ENCODE measurements at places on chromosomes 2 and 18.

- peak; percentile 50 for DNase-seq
Observed at GRCh38 chr18:62420513-62421209, 95.6 kb downstream of the TNFRSF11A start.

DNA sequence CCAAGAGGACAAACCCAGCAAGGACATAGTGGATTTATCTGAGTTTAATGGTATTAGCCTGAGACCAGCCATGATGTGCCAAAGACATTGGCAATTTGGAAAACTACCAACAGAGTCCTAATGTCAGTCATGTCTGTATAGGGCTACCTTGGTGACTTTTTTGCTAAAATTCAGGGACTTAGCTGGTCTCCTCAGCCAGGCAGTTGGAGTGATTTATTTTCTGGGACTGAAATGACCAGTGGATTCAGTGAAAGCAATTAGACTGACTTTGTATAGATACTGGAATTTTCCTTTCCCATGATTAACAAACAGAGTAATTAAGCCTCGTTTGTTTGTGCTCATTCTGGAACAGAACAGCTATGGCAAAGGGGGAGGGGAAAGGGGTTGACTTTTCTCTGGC, 55.0 kb downstream of the LYPD6 start:
- DNase-seq, result no peak

DNA sequence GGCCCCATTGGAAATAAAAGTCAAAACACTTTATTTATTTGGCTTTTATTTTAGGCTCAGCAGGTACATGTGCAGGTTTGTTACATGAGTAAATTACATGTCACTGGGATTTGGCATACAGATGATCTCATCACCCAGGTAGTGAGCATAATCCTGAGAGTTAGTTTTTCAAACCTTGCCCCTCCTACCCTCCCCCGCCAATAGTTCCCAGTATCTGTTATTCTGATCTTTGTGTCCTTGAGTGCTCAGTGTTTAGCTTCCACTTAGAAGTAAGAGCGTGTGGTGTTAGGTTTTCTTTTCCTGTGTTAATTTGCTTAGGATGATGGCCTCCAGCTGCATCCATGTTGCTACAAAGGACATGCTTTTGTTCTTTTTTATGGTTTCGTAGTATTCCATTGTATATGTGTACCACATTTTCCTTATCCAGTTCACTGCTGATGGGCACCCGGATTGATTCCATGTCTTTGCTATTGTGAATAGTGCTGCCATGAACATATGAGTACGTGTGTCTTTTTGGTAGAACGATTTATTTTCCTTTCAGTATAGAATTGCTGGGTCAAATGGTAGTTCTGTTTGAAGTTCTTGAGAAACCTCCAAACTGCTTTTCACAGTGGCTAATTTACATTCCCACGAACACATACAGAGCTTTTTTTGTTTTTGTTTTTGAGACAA, 47.9 kb downstream of the ARMC9 start:
- DNase-seq, result no peak

DNA sequence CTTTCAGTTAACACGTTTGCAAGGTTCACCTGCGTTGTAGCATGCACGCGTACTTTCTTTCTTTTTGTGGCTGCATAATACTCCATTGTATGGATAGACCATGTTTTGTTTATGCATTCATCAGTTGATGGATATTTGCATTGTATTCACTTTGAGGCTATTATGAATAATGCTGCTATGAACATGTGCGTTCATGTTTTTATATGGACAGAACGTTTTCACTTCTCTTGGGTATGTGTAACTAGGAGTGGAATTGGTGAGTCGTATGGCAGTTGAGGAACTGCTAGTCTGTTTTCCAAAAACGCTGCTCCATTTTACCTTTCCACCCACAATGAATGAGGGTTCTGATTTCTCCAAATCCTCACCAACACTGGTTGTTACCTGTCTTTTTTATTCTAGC, 244.3 kb downstream of the GLI2 start:
- DNase-seq, result no peak

- DNase-seq, result no peak
Observed at GRCh38 chr2:215845839-215846586, 167.3 kb downstream of the MREG start.

Data from stimulated activated CD4-positive, alpha-beta T cell treated with anti-CD3 and anti-CD28 coated beads, Interleukin-2, amount 100 ng/mL, for 48 hours (primary cell).